NCI-H524 (cell line): ENCODE measurements at places on chromosomes 1 and 21.

DNA sequence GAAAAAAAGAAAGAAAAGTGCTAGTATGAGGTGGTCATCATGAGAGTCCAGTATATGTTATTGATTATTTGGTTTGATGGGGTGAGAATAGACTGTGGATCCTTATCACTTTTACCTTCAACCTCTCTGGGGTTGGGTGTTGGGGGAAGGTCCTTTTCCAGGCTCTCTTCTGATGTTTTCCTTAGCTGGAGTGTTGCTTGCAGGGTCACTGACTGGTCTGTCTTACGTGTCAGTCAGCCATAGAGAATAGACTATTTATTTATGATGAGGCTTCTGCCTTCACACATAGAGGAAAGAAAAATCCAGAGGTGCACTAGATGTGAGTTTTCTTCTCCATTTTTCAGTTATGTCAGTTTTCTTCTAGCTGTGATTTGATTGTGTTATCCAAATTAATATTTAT, 36.5 kb downstream of the MAP3K21 start:
- DNase-seq: no peak

DNA sequence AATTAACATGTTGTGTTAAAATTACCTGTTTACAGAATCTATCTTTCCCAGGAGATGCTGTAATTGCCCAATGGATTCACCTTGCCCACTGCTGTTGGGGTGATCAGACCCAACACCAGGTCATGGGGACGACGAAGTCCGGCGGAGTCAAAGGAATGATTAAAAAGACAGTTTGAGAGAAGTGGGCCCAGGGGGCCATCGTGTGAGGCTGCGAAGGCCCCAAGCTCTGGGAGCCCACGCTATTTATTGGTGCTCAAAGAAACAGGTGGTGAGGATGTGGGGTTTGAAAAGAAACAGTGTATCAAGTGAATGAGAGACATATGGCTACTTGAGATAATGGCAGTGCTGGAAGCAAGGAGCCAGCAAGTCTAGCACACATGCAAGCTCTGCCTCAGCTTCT, 16.3 kb upstream of the L1TD1 start:
- DNase-seq: peak; percentile 97

DNA sequence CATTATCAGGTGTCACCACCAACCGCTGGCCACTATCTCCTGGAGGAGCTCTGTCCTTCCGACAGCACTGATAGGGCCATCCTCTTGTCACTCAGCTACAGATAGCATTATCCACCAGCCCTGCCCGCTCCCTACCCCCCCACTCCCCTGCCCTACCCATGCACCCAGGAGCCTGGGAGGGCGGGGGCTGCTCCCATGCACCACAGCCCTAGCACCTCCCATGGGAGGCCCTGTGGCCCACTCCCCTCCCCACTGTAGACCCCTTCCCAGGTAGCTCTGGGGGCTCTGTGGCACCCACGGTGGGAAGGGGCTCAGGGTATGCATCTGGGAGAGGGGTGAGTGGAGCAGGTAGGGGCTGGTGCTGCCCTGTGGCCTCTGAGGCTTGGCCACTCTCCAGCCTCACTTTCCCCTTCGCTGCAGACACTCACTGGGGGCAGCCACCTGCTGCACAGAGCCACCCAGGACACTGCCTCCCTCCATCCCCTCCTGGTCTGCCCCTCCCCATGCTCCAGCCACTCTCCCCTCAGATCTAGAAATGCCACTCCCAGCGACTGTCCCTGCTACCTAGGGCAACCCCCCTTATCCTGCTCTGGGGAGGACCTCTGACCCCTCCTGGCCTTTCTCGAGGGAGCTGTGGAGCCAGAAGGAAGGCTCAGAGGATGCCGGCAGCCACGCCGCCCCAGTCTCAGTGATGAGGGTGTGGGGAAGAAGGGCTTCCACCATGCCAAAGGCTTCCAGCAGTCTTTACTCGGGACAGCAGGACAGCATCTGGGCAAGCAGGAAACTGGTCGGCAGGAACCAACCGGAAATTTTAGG, 58.5 kb downstream of the WNT9A start:
- no peak for DNase-seq

DNA sequence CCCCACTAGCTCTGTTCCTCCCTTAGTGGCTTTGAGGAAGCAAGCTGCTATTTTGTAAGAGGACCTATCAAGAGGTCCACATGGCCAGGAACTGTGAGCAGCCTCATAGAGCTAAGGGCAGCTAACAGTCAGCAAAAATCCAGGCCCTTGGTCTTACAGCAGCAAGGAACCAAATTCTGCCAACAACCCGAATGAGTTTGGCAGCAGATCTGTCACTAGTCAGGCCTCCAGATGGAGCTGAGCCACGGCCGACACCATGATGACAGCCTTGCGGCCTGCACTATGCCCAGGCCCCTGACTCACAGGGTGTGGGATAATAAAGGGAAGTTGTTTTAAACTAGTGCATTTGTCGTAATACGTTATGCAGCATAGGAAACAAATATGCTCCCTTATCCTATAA, 28.0 kb upstream of the H3-3A start:
- DNase-seq: no peak

DNA sequence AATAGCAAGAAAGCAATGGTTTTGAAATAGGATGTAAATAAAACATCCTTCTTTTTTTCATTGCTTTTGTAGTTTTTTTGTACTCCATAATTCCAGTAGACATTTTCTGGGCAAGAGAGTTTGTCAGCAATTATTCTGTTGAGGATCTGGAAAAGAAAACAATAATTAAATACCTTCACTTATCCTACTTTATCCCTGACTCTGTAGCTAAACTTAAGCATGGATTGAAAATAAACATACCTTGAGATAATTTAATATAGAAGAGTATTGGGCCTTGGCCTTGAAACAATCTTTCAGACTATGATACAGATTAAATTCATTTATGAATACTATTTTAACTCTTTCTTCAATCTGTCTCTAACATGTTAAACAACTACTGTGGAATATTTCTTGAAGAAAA, 321.2 kb downstream of the CHRM3 start:
- DNase-seq: no peak

- no peak for DNase-seq
These were observed 32.2 kb downstream of the AIDA start for GRCh38 chr1:222680080-222680479.

DNA sequence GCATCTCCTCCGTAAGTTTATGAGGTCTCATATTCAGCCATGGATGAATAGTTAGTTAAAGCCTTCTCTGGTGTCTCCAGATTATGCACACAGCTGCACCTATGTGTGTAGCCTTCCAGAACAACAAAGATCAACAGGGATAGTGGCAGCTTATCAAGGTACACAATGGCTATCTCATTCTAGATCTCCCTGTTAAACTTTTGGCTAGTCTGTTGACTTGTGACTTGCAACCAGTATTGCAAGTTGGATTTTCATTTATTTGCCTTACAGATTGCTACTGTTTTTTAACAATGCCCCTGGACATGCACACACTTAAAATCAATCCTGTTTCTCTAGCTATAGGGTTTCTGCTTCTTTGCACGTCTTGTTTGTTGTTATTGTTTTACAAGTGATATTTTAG, 363.2 kb downstream of the OMA1 start:
- DNase-seq: no peak

DNA sequence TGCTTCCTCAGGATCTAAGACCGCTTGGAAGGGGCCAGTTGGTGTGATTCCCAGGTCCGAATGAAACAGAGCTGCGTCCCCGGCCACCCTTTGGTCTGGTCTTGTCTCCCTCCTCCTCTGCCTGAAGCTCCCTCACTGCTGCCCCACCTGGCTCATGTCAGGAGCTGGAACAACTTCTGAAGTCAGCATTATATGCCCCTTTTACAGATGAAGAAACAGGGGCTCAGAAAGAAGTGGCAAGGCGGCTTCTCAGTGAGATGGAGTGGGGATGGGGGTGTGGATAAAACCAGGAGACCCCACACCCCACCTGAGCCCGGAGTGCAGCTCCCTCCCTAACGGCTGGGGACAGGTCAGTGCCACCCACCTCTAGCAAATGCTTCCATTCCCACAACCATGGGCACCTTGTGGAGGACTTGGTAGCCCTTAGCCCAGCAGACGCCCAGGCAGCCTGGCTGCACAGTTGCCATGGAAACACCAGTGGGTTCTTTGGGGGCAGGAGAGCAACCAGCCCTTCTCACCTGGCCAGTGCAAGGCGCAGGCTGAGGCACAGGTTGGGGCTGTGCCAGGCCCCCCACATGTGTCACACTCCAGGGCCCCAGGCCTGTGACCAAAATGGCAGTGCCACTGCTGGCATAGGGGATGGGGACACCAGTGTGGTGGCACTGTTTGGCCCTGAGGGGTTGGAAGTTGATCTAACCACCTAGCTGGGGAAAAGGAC, 31.9 kb upstream of the ECE1 start:
- DNase-seq: no peak

- DNase-seq: no peak
These were observed 25.7 kb downstream of the C21orf91 start for GRCh38 chr21:17793246-17794123.

- DNase-seq: peak; percentile 77
These were observed 37.1 kb upstream of the EPB41 start for GRCh38 chr1:28877132-28877781.

DNA sequence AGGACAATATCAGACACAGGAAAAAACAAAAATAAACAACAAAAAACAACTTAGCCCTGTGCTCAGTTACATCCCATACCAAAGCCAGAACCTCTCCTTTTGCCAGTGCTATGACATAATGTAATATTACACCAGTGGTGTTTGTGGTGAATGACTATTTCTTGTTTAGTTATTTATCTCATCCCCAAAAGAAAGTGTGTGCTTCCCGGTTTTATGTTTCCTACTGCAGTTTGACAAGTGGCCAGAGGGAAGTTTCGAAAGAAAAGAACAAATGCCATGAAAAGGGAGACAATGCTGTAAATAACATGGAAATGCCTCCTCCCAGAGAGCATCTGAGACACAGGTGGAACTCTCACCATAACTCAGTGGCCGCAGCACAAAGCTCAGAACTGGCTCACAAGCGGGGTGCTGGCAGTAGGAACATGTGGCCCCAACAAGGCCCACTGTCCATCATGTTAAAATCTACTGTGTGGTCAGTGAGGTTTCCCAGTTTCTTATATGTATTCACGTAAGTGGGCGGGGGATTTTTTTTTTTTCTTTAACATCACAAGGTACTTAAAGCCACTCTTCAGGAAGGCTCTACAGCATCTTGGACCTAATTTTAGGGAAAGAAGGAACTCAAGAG, 158.2 kb downstream of the BARHL2 start:
- no peak for DNase-seq

GRCh38 chr1:94737124-94737998, 82.8 kb upstream of the SLC44A3 start:
- no peak for DNase-seq

DNA sequence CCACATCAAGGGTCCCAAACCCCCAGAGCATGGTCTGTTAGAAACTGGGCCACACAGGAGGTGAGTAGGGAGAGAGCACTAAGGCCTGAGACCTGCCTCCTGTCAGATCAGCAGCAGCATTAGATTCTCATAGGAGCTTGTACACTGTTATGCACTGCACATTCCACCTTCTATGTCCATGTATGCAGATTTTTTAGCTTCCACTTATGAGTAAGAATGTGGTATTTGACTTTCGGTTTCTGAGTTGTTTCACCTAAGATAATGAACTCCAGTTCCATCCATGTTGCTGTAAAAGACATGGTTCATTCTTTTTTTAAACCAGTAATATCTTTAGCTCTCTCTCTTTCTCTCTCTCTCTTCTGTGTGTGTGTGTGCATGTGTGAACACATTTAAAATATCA, 663 bp upstream of the GBP6 start:
- no peak for DNase-seq

- no peak for DNase-seq
These were observed 4.0 kb downstream of the AMPD2 start for GRCh38 chr1:109623601-109624161.

GRCh38 chr1:153367090-153367489, 8.3 kb downstream of the S100A12 start:
- DNase-seq: no peak

DNA sequence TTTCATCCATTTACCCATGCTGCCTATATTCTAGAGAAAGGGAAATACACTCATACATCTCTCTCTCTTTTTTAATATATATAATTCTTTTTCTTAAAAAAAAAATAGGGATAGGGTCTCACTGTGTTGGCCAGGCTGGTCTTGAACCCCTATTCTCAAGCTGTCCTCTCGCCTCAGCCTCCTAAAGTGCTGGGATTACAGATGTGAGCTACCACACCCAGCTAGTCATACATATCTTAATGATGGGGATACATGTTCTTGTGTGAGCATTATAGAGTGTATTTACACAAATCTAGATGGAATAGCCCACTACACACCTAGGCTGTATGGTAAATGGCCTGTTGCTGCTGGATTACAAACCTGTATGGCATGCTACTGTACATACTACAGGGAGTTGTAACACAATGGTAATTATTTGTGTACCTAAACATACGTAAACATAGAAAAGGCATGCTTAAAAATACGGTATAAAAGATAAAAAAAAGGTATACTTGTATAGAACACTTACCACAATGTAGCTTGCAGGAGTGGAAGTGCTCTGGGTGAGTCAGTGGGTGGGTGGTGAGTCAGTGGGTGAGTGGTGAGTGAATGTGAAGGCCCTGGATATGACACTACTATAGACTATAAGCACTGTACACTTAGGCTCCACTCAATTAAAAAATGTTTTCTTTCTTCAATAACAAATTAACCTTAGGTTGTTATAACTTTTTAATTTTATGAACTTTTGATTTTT, 72.9 kb downstream of the IVNS1ABP start:
- no peak for DNase-seq

DNA sequence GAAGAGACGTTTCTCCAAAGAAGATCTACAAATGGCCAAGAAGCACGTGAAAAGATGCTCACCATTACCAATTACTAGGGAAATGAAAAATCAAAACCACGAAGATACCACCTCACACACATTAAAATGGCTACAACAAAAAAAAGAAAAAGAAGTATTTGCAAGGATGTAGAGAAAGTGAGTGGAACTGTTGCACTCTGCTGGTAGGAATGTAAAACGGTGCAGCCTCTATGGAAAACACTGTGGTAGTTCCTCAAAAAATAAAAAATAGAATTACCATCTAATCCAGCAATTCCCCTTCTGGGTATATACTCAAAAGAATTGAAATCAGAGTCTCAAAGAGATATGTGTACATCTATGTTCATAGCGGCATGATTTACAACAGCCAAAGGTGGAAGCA, 115.4 kb upstream of the EDN2 start:
- DNase-seq: no peak

- DNase-seq: no peak
These were observed 42.1 kb downstream of the NRIP1 start for GRCh38 chr21:15022608-15023261.

GRCh38 chr1:3787349-3787715, 9.0 kb downstream of the LRRC47 start:
- DNase-seq: no peak

DNA sequence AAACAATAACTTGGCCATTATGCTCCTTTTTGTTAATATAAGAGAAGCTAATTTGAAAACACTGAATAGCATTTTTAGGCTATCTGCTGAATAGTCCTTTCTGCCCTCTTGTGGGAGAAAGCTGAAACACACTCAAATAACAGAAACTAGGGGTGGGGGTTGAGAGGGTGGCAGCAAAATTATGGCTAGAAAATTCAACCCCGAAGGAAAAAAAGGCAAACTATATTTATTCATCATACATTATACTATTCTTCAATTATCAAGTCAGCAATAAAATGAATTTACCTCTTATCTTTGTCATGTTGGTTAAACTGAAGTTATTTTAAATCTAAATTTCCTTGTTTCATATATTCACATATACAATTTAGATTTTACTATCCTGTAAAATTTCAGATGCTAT, 255.9 kb downstream of the FAF1 start:
- DNase-seq: peak; percentile 33
